ENCODE measurements at places on chromosomes 12 and 14.

DNA sequence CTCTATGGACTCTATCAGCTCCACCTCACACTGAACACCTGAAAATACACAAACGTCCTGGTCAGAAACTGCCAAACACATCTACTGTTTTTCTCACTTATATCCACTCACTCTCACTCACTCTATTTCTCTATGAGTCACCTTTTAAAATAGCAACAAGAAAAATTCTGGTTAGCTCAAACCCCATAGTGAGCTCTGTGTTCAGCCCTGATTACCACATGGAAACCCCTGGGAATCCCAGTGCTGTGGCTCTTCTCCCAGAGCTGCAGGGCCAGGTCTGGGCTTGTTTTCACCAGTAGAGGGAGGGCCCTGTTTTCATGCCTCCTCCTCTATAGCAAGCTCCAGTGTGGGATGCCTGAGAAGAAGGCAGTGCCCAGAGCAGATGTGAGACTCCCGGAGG, 1126.1 kb downstream of the TMEM121 start:
- no peaks in the 10 kb centered on the region for H3K4me1 ChIP-seq
- no peak for ATAC-seq
- no peak overlapping the region for H3K27ac ChIP-seq

DNA sequence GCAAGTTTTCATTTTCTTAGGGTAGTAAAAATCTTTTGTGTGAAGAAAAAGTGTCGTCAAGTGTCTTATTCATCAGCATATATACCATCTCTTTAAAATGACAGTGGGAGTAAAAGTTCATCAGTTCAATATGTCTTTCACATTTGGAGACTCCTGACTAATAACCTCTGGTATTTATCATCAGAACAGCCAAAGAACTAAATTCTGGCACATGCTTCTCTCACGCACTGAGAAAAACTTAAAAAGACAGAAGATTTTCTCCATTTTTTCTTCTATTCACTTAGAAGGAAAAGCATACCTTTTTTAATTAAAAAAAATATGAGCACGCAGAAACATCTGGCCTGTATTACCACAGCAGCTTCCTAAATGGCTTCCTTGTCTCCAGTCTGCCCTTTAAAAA, 265.7 kb downstream of the AKAP6 start:
- H3K27me3 ChIP-seq: no peaks in the 10 kb centered on the region
- H3K4me3 ChIP-seq: no peak overlapping the region
- ATAC-seq: no peak
- peaks cover 25% of the 10 kb centered on the region for H3K4me1 ChIP-seq
- H3K36me3 ChIP-seq: no peaks in the 10 kb centered on the region

DNA sequence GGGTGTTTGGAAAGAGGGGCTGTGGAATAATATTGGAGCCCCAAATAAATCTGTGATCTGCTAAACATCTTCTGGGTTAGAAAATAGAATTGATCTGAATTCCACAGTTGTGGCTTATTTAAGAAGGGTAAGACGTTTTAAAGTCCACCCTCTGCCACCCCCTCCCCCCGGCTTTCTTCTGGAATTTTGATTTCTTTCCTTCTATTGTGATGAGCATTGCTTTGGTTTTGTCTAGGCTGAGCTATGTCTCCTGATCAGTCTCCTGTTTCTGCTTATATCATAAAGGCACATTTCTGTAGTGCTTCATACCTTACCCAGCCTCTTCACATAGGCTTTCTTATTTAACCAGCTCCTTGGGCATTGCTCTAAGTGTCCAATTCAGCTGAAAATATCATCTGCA, 77.3 kb upstream of the SLC38A2 start:
- H3K4me3 ChIP-seq: no peak overlapping the region
- H3K36me3 ChIP-seq: no peaks in the 10 kb centered on the region
- no peak for ATAC-seq
- no peaks in the 10 kb centered on the region for H3K4me1 ChIP-seq
- no peak overlapping the region for H3K27ac ChIP-seq

DNA sequence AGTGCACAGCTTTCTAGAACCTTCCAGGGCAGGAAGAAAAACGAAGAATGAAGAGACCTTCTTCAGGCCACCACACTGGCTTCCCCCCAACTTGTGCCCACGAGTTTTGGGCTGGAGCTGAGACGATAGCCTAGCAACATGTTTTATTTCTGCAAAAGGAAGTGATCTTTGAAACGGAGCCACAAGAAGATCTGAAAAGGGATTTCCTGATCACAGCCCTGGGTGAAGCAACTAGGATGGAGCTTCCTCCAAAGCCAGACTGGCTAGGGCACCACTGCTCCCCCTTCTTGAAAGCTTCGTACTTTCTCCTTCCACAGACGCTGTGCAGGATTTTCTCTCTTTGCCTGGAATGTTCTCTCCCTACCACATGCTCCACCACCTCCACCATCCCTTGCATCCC, 418.3 kb downstream of the MED13L start:
- H3K4me3 ChIP-seq: no peak overlapping the region
- no peak overlapping the region for H3K27ac ChIP-seq
- H3K27me3 ChIP-seq: peaks cover 16% of the 10 kb centered on the region
- no peaks in the 10 kb centered on the region for H3K4me1 ChIP-seq
- no peak for ATAC-seq

DNA sequence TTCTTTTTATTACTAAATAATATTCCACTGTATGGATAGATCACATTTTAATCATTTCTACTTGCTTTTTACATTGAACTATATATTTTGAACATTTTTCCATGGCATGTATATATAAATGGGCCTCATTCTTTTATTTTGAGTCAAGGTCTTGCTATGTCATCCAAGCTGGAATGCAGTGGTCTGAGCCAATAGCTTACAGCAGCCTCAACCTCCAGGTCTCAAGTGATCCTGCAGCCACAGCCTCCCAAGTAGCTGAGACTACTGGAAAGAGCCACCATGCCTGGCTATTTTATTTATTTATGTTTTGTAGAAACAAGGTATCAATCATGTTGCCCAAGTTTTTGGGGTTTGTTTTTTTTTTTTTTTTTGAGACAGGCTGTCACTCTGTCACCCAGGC, 7.6 kb downstream of the FCF1 start:
- H3K36me3 ChIP-seq: no peaks in the 10 kb centered on the region
- H3K4me1 ChIP-seq: no peaks in the 10 kb centered on the region
- no peak overlapping the region for H3K27ac ChIP-seq
- H3K27me3 ChIP-seq: no peaks in the 10 kb centered on the region
- no peak overlapping the region for H3K4me3 ChIP-seq
- ATAC-seq: no peak

GRCh38 chr14:77302926-77303325, 17.8 kb downstream of the POMT2 start:
- no peaks in the 10 kb centered on the region for H3K36me3 ChIP-seq
- H3K4me1 ChIP-seq: no peaks in the 10 kb centered on the region
- H3K4me3 ChIP-seq: no peak overlapping the region
- H3K27ac ChIP-seq: no peak overlapping the region
- H3K27me3 ChIP-seq: no peaks in the 10 kb centered on the region

DNA sequence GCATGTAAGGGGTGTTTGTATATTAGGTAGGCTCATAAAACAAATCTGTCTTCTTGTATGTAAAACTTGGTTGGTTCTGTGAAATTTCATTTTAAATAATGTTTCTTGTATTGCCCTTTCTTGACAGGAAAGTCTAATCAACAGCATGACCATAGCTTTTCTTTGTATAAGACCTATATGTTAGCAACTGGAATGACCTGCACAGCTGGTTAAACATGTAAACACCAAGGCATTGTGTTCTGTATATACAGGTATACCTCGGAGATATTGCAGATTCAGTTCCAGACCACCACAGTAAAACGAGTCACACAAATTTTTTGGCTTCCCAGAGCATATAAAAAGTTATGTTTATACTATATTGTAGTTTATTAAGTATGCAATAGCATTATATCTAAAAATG, 183.6 kb downstream of the ERC1 start:
- H3K36me3 ChIP-seq: peaks cover 3% of the 10 kb centered on the region
- H3K4me1 ChIP-seq: no peaks in the 10 kb centered on the region
- H3K27me3 ChIP-seq: no peaks in the 10 kb centered on the region
- no peak overlapping the region for H3K27ac ChIP-seq
- no peak overlapping the region for H3K4me3 ChIP-seq

DNA sequence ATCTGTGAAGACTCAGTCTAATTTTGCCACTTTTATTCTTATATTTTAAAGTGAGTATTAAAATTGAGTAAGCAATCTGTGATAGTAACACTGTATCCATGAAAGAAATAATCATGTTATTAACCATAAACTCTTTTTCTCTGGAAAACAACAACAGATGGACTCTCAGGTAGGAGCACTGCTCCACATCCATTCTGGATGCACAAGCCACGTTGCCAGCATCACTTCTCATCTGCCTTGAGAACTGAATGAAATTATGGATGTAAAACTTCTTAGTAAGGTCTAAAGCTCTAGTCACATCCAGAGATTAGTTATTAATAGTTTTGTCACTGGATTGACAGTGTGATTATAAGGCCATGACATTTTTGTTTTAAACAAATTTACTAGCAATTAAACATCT, 489.1 kb upstream of the SYT1 start:
- H3K27me3 ChIP-seq: no peaks in the 10 kb centered on the region
- no peaks in the 10 kb centered on the region for H3K4me1 ChIP-seq
- no peak overlapping the region for H3K4me3 ChIP-seq

DNA sequence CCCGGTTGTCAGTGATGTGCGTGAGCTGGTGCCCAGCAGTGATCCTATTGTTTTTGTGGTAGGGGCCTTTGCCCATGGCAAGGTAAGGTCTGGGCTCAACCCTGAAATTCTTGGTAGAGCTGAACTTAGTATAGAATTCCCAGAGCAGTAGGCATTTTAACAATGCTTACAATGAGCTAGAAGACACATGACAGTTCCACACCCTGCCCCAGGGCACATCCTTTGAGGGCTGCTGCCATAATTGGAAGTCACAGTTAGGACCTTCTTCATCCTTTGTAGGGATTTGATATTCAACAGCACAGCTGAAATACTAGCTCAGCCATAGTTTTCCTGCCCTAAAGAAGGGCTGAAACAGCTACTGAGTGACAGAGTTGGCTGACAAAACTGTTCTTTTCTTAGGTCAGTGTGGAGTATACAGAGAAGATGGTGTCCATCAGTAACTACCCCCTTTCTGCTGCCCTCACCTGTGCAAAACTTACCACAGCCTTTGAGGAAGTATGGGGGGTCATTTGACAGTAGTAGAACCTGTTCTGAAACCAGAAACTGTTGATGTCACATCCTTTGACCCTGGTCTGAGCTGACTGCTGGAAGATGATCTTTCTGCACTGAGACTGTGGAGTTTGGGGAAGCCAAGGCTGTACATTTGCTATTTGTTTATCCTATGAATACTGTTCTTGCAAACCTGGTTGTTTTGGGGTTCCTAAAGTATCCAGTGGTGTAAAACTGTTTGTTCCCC, 4.8 kb downstream of the EMG1 start:
- no peak overlapping the region for H3K4me3 ChIP-seq
- peaks cover 68% of the 10 kb centered on the region for H3K36me3 ChIP-seq
- peaks cover 9% of the 10 kb centered on the region for H3K4me1 ChIP-seq
- H3K27ac ChIP-seq: no peak overlapping the region
- H3K27me3 ChIP-seq: no peaks in the 10 kb centered on the region
- no peak for ATAC-seq

DNA sequence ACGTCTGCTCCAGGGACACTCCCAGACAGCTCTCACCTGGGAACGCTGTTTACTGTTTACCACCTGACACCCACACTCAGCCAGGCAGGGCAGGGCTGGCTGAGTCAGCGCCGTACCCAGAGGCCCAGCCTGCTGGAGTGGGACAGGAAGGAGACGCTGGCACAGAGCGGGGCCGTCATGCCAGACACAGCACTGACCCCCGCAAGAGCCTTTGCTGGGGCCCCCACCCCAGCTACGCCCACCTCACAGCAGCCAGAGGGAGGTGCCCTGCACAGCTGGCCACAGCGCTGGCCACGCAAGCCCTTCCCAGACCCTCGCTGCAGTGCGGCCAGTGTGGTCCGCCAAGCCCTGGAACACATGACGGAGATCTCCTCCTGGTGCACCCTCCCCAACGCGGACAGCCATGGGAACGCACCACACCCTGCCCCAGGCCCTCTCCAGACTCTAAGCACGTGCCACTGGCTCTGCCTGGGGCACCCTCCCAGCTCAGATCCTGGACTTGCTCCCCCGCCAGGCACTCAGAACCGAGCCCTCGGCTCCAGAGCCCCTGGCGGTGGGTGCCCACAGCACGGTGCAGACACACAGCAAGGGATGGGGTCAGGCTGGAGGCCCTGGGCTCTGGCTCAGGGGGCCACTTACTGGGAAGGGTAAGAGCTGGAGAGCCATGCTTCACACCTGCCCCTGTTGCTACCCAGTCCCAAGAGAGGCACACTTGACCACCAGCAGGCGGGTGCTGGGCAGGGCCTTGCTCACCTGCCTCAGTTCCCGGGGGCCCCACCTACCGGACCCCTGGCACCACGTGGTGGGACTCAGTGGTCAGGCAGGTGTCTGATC, 5.7 kb downstream of the AHNAK2 start:
- no peaks in the 10 kb centered on the region for H3K36me3 ChIP-seq
- H3K27ac ChIP-seq: peak overlapping the region; percentile 96
- peak; percentile 42 for ATAC-seq
- no peaks in the 10 kb centered on the region for H3K27me3 ChIP-seq
- no peak overlapping the region for H3K4me3 ChIP-seq
- H3K4me1 ChIP-seq: peaks cover 100% of the 10 kb centered on the region

- no peak overlapping the region for H3K4me3 ChIP-seq
- no peaks in the 10 kb centered on the region for H3K4me1 ChIP-seq
- H3K27me3 ChIP-seq: no peaks in the 10 kb centered on the region
- no peaks in the 10 kb centered on the region for H3K36me3 ChIP-seq
Measured at GRCh38 chr12:93336291-93336741, 41.4 kb upstream of the NUDT4 start.

GRCh38 chr14:68741839-68742470, 50.9 kb downstream of the ZFP36L1 start:
- no peak overlapping the region for H3K27ac ChIP-seq
- no peak for ATAC-seq
- no peaks in the 10 kb centered on the region for H3K4me1 ChIP-seq
- H3K36me3 ChIP-seq: no peaks in the 10 kb centered on the region
- H3K27me3 ChIP-seq: no peaks in the 10 kb centered on the region

DNA sequence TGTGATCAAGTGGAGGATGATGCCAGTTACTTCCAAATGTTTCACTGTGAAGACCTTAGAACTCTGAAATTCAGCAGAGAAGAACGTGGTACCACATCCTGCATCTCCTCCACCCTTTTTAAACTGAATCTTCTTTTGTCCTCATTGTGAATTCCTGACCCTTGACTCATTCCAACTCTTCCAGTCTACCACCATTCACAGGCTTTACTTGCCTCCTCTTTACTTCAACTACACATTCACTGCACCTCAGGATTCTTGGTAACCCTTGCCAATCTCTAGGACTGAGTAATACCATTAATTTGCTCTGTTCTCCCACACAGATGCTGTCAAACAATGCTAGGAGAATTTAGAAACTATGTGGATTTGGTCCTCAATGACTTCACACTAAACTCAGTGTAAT, 37.3 kb downstream of the PPP1R12A start:
- H3K27ac ChIP-seq: no peak overlapping the region
- no peak overlapping the region for H3K4me3 ChIP-seq
- no peaks in the 10 kb centered on the region for H3K27me3 ChIP-seq
- H3K36me3 ChIP-seq: no peaks in the 10 kb centered on the region
- ATAC-seq: no peak
- peaks cover 32% of the 10 kb centered on the region for H3K4me1 ChIP-seq

DNA sequence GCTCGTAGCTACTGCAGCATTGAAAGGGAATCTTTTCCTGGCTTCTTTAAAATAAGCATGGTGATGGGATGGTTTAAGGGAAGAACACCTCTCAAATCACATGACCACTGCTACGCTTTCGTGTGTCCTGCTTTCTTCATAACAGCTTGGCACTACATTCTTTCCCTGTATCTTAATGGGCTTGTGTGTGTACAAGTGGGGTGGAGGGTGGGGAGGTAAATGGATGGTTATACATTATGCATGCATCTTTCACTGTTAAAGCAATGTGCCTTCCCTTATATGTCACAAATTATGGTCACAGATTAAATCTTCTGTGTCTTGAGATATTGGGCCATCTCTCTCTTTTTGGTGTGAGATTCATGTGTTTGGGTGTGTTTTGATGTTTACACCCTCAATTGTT, 169.4 kb upstream of the GARIN2 start:
- H3K4me1 ChIP-seq: no peaks in the 10 kb centered on the region
- no peaks in the 10 kb centered on the region for H3K27me3 ChIP-seq
- H3K4me3 ChIP-seq: no peak overlapping the region
